ENCODE measurements at places on chromosomes 1 and 21.

DNA sequence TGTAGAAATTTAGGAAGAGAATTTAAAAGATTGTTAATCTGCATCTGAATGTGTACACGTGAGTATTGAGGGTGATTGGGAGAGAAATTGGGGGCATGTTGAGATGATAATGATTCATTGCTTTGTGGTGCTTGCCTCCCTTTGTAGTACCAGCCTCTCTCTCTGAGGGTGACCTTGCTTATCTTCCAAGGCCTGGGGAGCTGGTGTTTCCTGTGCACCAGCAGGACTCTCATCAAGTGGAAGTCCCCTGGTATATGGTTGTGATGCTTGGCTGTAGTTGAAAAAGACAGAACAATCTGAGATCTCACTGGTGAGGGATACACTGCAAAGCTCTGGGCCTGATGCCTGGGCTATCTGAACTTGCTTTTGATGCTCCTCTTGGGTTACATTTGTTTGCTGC, 4.0 kb downstream of the TCHHL1 start:
- DNase-seq: no peak

DNA sequence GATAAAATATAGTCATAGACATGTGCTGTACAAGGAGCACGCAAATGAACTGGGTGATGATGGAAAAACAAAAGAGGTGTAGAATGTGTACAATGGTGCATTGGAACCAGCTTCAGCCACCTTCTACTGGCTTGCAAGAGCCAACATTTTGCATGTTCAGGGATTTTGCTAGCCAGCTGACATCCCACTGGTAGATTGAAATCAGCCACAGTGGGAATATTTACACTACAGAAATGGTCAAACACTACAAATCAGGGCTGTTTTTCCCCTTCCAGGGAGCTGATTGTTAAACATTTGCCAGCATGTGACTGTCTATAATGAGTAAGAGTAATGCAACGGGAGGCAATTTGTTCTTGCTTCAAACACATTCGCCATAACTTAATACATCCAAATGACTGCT, 23.2 kb downstream of the PMVK start:
- no peak for DNase-seq

DNA sequence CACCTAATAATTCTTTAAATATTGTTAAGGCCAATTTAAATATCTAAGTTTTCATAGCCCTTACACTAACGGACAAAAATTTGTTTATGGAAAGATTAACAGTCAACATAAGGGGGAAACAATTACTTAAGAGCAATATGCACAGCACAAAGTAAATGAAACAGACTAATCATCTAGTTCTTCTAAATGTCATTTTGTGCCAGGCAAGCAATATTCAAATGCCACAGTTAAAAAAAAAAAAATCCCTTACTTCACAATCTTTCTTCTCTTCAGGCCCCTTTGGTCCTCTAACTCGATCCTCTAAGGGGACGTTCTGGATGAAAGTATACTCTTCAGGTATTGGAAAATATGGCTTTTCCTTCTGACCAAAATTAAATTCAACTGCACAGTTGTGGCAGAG, 6.6 kb downstream of the HNRNPU start:
- no peak for DNase-seq

DNA sequence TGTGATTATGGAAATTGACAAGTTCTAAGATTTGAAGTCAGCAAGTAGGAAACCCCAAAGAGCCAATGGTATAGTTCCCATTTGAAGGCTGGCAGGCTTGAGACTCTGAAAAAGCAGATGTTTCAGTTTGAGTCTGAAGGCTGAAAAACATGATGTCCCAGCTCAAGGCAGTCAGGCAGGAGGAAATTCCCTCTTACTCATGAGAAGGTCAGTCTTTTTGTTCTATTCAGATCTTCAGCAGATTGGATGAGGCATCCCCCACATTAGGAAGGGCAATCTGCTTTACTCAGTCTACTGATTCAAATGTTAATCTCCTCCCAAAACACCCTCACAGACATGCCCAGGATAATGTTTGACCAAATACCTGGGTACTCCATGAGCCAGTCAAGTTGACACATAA, 372.5 kb upstream of the ST6GALNAC5 start:
- no peak for DNase-seq

DNA sequence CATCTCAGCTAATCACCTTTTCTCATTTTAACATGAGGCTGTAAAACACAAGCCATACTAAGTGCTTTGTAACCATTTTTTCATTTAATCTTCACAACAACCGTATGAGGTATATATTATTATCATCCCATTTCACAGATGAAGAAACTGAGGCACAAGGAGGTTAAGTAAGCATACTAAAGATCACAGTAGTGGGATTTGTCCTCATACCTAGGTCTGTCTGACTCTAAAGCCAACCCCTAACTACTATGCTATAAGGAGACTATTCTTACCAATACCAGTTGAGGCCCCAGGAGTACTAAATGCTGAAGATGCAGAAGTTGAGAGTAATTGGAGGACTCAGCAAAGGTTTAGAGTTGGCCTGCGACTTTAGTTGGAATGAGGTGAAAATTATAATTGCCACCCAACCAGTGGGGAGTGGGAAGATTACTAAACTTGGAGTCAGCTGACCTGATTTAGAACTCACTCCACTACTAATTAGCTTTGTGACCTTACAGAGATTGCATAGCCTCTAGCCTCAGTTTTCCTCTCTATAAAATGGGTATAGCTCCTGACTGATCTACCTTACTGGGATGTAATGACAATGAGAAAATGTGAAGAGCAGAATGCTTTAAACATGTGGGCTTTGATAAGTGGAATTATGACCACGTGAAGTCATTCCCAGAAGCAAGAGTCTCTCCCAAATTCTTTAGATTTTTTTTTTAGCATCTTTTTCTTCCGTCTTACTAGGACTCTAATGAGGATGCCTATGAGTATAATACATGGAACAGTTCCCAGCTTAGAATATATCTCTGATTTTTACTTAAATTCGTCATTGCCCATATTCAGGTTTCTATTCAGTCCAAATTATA, 85.8 kb upstream of the IPO9 start:
- DNase-seq: no peak

- DNase-seq: no peak
Observed at GRCh38 chr21:39616211-39616772, 3.6 kb downstream of the B3GALT5 start.

GRCh38 chr1:44032170-44032790, 1.0 kb upstream of the SLC6A9 start:
- no peak for DNase-seq

- no peak for DNase-seq
Observed at GRCh38 chr1:212167098-212167497, 118.1 kb upstream of the PPP2R5A start.

DNA sequence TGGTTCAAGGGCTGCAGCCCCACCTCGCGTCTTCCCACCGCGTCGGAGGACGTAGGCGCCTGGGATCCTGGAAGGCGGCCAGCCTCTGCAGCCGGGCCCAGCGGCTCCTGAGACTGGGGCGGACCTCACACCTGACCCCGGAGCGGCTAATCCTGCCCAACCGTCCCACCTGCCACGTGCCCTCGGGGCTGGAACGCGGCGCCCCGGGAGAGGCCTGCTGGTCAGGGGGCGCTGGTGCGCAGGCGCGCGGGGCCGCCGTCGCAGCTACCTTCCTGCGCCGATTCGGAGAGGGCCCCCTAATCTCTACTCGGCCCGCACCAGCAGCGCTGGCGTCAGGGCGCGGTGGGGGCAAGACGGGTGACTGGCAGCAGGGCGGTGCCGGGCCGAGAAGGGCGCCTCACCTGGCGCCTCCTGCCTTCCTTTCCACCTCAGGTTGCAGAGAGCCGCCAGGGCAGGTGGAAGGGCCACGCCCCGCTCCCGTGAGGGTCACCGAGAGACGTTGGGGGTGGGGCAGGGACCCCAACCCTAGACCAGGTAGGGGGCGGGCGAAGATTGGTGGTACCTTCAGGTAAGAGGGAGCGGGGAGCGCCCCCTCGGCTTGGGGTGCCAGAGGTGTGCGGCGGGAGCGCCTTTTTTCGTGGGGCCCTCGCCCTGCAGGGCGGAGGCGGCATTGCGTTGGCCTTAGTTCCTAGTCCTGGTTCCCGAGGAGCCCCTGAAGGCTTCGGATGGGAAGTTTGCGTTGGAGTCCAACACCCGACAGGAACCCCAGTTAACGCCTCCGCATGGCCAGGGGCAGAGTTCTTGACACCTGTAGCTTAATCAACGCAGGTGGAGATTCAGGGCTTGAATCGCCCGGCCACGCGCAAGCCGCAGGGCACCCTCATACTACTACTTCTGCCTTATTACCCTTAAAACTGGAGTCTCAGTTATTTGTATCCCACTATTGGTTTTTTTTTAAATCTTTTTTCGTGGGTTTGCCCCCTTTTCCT, at the start of gene TDRD5:
Gene TDRD5, plus strand, starts transcription at position 241 of the 989 bp plus-strand sequence. CDS start 784 bp downstream, outside the sequence.
- no peak for DNase-seq

DNA sequence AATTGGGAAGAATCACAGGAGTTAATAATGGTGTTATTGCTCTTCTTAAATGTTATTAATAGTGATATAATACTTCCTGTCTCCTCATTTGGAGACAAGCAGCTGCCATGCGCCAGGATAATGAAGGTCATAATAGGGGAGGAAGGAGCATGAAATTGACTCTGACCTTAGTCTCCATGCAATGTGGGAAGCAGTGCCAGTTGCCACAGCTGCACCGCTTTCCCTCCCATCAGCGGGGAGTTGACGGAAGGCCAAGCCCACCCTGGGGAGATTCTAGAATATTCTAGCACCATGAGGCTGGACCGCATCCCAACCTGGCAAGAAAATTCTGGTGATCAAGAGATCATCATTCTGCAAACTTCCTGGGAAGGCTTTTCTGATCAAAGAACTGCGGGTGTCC, 11.0 kb upstream of the OLIG1 start:
- DNase-seq: no peak

- DNase-seq: no peak
Observed at GRCh38 chr21:21085206-21085605, 87.0 kb downstream of the NCAM2 start.

DNA sequence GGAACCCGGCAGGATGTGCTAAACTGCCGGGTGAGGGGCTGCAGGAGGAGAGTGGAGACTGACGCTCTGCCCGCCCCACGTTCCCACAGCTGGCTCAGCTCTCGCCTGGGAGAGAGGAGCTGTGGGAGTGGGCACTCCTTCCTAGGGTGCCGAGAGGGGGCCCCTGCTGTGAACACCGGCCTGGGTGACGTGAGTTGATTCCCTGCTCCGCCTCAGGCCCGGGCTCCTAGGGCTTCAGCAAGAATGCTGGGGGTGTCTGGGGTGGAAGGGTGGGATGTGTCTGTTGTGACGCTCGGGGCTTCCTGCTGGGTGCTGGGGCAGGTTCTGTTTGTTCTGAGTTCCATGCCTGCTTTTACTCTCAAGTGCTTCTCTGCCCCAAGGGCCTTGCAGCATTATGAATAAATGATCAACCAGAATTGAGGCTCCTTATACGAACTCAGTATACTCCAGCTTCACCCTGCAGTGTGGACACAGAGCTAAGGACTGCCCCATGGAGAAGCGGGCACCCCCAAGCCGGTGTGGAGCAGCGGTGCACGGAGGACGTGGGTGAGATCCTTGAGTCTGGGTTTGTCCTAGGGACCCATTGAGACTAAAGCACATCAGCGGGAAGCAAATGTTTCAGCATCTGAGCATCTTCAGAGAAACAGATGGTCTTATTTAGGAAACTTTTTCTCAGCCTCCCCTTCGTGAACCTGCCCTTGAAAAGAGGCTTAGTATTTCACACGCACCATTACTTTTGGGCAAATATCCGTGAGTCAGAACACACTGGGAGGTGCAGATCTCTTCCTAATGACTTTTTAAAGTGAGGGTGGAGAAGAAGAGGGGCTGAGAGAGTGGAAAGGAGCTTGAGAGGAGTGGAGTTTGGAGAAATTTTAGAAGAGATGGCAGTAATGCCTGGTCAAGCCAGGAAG, 41.7 kb downstream of the SYT6 start:
- DNase-seq: no peak

- no peak for DNase-seq
Observed at GRCh38 chr1:207925210-207925609, 14.3 kb upstream of the CD34 start.

- DNase-seq: no peak
Observed at GRCh38 chr1:207049514-207049913, 1.5 kb downstream of the YOD1 start.

DNA sequence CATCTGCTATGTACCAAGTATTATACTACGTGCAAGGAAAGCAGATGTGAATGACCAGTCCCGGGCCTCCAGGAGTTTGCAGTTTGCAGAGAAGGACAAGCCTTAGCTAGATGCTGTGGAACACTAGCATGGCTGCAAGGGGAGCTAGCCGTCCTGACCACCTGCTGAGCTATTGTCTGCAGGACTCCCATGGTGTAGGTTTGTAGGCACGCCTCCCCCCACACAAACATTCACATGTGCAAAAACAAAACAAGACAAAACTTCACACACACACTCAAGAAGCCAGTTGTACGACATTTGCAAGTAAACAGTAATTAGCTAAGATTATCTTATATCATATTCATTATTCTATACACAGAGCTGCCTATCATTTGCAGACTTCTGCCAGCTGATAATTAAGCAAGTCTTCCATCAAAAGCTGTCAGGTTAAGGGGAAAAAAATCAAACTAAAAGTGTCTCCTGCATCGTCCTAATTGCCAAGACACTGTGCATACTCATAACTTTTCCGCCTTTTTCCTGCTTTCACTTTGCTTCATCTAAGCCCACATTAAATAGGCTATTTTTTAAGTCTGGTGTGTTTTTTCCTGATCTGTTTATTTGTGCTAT, 10.7 kb upstream of the HNRNPU start:
- DNase-seq: no peak

- DNase-seq: no peak
Observed at GRCh38 chr1:206757524-206758266, 12.9 kb upstream of the IL19 start.
